ENCODE measurements at places on chromosomes 2 and 18.

- no peak for DNase-seq
Observed at GRCh38 chr2:152155209-152155608, 20.4 kb downstream of the STAM2 start.

GRCh38 chr18:6776188-6776587 is 46.7 kb downstream of the ARHGAP28 start:
- no peak for DNase-seq

DNA sequence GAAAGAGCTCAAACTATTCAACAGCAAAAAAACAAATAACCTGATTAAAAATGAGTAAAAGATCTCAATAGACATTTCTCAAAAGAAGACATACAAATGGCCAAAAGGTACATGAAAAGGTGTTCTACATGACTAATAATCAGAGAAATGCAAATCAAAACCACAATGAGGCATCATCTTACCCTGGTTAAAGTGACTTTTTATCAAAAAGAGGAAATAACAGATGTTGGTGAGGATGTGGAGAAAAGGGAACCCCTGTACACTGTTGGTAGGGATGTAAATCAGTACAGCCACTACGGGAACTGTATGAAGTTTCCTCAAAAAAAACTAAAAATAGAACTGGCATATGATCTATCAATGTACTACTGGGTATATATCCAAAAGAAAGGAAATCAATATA is 39.8 kb upstream of the TMEM163 start:
- no peak for DNase-seq

- no peak for DNase-seq
Observed at GRCh38 chr2:26849056-26849999, 1.4 kb downstream of the DPYSL5 start.

- DNase-seq: no peak
Observed at GRCh38 chr18:51857989-51858388, 482.0 kb upstream of the DCC start.

DNA sequence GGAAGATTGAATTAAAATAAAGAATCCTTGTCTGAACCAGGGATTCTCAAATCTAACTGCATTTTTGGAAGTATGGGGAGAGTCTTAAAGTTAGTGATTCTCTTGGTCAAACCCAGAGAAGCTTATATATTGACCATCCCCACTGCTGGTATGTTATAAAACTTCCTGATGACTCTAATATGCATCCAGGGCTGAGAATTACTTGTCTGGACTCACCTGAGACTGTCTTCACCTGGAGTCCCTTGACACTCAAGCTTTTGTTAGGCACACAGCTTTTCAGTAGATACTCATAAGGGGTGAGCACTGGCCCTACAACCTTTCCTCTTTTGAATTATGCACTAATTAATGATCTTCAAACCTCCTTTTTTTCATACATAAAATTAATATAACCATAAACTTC is 149.6 kb upstream of the GULP1 start:
- no peak for DNase-seq

All from activated T-helper 1 cell treated with anti-CD3 and anti-CD28 coated beads, Interleukin-2, amount 50 U/mL, for 16 hours (primary cell).